Stimulated activated CD4-positive, alpha-beta T cell treated with anti-CD3 and anti-CD28 coated beads, Interleukin-2, amount 100 ng/mL, for 24 hours (primary cell): ENCODE measurements at places on chromosomes 6 and 20.

- DNase-seq = no peak
These were observed 61.9 kb upstream of the PKIB start for GRCh38 chr6:122548281-122548680.

- no peak for DNase-seq
These were observed 26.0 kb downstream of the TOX2 start for GRCh38 chr20:43940518-43941225.

- no peak for DNase-seq
These were observed 21.2 kb upstream of the CDKN1A start for GRCh38 chr6:36657271-36657670.

GRCh38 chr6:25995507-25995906, 32.9 kb downstream of the TRIM38 start:
- DNase-seq = no peak

- peak; percentile 32 for DNase-seq
These were observed 25.8 kb downstream of the SNRNP48 start for GRCh38 chr6:7615611-7616383.

- DNase-seq = no peak
These were observed 29.6 kb downstream of the RAMACL start for GRCh38 chr6:166556863-166557322.

GRCh38 chr20:8127553-8128255, 4.4 kb upstream of the PLCB1 start:
- DNase-seq = no peak

GRCh38 chr20:48601798-48602197, 226.0 kb downstream of the PREX1 start:
- no peak for DNase-seq

DNA sequence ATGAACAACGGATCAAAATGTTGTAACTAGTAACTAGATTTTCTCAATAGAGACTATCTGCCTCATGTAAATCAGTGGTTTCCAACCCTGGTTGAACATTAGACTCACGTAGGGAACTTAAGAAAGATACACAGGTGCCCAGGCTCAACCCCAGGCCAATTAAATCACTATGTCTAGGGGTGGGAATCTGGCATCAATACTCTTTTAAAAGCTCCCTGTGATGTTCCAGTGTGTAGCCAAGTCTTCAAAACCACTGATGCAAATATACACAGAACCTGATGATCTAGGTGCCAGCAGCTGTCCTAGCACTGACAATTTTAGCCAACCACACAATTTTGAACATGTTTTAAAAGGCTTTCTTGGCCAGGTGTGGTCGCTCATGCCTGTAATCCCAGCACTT, 128.7 kb downstream of the TBC1D32 start:
- DNase-seq = no peak

DNA sequence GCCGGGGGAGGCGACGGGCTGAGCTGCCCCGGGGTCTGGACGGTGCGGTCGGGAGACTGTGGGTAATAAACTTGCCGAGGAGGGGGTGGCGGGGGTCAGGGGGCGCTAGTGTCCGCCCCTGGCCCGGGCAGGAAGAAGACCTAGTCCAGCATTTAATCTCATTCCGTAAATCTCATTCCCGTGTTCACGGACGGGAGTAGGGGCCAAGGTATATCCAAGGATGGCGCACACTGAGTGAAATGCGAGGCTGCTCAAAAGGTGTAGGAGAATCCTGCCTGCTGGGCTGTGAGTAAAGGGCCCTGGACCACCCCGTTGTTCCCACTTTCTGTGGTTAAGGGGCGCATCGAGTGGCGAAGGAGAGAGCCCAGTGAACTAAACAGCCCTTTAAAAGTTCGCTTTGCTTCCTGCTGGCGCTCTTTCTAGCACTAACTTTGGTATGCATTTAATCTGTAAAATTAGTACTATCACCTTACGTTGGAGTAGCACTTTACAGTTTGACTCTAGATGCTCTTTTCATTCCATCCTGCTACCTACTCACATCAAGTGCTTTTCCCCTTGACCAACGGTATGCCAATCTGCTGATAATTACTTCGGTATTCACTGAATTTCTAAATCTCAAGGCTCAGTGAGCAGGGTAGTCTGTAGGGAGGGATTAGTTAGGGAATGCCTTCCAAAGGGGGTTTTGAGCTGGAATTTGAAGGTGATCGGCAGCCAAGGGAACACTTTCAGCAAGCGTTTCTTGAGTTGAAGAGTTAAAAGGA, 730 bp downstream of the PARD6B start:
- DNase-seq = peak; percentile 15

GRCh38 chr20:5797843-5798462, 47.8 kb downstream of the SHLD1 start:
- DNase-seq = no peak

DNA sequence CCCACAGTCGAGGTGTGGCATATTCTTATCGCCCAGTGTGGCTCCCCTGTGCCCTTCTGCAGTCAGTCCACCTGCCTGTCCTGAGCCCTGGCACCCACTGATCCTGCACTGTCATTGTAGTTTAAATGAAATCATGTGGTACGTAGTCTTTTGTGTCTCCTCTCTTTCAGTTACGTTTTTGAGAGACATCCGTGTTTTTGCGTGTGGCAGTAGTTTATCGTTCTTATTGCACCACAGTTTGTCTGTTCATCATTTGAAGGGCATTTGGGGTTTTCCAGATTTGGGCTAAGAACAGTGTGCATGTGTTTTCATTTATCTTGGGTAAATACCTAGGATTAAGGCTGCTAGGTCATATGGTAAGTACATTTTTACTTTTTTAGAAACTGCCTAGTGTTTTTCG, 49.3 kb downstream of the SPATA2 start:
- no peak for DNase-seq

GRCh38 chr6:21560249-21560648, 33.3 kb upstream of the SOX4 start:
- DNase-seq = no peak

DNA sequence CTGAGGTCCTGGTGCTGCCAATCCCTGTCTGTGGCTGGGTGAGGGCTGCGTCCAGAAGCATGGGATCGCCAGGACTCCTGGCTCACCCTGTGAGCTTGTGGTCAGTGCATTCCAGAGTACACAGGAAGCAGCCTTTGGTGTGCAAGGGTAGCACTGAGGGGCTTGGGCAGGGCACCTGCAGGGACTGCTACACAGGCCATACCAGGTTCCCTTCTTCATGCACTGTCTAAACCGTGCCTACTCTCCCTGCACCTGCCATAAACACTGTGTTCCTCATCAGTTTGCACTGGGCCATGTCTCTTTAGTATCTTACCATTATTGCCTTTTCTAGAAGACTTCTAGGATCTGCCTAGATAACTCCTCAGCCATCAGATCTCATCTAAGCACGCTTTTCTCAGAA, 72.8 kb upstream of the NKX2-2 start:
- no peak for DNase-seq
